ENCODE measurements at places on chromosomes 5 and 9.

- DNase-seq: no peak
Measured at GRCh38 chr5:38384396-38384795, 126.0 kb downstream of the EGFLAM start.

GRCh38 chr5:109411627-109412026, 1.9 kb upstream of the PJA2 start:
- DNase-seq: no peak

DNA sequence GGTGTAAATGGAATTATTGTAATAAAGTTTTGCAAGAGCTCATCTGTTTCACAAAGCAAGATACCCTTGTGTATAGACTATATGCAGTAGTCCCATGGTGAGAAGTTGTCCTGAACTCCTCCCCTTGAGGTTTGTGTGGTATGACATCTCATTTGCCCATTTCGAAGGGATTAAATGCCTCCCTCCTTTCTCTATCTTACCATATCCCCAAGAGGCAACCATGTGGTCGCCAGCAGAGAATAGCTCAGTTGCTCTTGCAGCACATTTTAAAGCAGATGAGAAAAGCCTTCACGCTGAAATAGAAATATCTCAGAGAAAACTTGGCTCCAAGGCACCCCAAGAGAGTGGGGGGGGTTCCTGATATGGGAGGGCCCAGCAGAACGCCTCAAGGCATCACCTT, 4.6 kb downstream of the SEMA6A start:
- no peak for DNase-seq

DNA sequence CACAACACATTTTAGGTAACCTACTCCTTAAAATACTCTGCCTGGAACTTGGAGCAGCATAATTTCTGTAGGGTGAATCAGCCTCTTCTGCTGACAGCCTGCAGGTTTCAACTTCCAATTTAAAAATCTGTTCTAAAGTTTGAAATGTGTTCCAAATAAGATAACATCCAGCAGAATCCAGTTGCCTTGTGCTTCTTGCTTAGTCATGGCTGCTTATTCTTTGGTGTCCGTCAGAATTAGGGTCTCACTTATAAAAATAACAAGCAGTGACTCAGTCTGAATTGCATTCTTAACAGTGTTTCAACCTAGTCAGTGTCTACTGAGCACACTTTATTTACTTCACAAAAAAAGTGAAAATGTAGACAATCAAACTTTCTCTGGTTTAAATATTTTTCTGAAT, 3.7 kb downstream of the CDH6 start:
- no peak for DNase-seq

DNA sequence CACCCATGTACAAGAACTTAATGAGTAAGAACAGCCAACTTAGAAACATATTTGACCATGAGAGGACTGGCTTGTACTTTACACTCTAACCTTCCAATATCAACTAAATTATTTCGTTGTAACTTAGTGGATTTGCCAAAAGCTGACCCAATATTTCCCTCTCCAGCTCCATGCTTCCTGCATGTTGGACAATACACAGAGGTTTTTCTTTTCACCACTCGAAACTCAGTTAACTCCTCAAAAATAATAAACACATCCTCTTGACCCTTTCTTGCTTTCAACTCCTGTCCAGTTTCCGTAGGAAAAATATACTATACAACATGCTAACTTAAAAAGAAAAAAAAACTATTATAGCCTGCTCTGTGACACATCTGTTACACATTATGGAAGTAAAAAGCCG, 188.9 kb downstream of the MPDZ start:
- no peak for DNase-seq

DNA sequence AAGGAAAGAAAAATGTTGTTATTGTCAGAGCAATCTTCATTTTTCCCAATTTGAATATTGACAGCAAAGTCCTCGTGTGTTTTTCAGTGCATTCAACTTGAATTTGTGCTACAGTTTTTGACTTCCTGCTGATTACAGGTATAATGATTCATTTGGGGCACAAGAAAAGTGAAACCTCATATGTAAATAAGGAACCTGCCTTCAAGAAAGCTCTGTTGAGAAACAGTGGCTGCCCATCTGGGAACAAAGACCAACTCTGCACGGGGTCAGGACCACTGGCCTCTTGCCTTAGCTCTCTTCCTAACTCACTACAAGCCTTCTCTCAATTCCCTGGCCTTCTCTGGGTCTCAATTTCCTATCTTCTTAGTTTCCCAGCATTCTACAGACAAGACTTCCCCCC, 21.0 kb downstream of the TIMD4 start:
- DNase-seq: no peak

GRCh38 chr9:90393365-90394152, 249.1 kb downstream of the DIRAS2 start:
- DNase-seq: no peak

GRCh38 chr5:55600086-55600485, 65.3 kb upstream of the PLPP1 start:
- DNase-seq: no peak

GRCh38 chr9:130526854-130527650, 52.3 kb upstream of the FUBP3 start:
- no peak for DNase-seq

DNA sequence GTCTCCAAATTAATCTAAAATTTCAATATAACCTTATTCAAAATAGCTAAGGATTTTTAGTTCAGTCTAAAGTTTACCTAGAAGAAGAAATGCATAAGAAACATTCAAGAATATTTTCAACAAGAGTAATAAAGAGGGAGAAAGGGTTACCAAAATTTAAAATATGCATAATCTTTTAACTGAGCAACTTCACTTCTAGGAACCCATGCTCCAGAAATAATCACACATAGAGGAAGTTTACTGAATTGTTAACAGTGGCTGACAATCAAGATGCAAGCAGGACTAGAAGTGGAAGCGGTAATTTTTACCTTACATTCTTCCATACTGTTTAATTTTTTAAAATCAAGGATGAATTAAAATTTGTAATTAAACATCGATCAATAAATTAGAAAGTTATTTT, 1.9 kb downstream of the PJA2 start:
- no peak for DNase-seq

DNA sequence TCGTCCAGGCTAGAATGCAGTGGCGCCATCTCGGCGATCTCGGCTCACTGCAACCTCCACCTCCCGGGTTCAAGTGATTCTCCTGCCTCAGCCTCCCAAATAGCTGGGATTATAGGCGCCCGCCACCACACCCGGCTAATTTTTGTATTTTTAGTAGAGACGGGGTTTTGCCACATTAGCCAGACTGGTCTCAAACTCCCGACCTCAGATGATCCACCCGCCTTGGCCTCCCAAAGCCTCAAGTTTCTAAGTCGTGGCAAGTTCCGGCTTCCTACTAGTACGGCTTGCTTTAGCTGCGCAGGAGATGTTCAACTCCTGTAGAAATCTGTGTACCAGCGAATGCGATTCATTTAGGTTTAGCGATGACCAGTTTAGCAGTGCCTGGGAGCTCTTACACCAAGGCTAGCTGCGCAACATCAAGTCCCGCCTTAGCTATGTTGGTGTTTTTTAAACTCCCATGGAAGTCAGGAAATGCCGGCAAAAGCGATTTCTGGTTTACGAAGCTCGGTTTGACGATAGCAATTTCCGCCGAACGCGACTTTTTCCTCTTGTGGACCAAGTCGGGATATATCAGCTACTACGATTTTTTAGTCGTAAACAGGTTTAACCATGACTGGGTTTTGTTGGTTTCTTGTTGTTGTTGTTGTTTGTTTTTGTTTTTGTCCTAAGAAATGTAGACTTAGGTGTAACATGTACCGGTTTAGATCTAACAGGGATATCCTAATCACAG, 46.4 kb downstream of the ANXA2R start:
- DNase-seq: peak; percentile 41

DNA sequence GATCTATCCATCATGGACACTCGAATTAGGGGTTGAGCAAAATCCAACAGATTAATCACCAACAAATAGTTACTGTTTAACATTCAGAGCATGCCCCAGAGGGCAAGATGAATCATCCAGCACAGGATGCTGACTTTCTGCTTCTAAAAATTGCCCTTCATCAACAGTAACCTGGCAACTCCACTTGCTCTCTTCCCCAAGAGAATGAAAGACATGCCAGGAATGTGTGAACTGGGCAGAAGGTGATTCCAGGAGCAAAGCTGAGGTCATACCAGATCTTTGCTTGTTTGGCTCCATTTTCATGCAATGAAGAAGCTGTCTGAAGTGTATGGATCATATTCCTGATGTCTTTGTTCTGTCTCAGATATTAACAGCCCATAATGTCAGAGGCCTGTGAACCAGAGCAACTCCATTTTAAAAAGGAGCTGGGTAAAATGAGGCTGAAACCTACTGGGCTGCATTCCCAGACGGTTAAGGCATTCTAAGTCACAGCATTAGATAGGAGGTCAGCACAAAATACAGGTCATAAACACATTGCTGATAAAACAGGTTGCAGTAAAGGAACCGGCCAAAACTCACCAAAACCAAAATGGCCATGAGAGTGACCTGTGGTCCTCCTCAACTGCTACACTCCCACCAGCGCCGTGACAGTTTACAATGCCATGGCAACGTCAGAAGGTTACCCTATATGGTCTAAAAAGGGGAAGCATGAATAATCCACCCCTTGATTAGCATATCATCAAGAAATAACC, 2.5 kb upstream of the ZNF367 start:
- DNase-seq: no peak

DNA sequence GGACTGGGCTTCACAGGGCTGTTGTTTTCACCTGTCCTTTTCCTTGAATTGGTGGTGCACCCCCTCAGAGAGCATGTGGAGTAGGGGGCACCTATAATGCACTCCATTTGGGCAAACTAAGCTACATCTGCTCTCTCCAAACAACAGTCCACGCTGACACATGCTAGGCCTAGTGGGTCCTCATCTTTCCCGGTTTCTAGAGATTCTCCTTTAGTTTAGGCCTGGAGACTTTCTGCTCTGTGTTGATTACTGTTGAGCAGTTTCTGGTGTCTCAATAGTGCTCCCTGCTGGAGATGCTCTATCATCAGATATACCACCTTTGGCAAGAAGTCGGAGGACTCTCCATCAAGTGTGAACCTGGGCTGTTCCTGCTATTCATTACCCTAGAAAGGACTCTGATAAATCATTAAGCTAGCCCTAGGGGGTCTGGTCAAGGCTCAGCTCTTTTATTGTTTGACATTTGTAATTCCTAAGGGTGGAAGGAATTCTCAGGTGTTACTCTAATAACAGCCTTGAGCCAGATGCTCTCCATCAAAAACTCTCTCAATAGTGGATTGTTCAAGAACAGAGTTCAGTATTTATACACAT, 64.0 kb upstream of the FYB1 start:
- DNase-seq: peak; percentile 54

DNA sequence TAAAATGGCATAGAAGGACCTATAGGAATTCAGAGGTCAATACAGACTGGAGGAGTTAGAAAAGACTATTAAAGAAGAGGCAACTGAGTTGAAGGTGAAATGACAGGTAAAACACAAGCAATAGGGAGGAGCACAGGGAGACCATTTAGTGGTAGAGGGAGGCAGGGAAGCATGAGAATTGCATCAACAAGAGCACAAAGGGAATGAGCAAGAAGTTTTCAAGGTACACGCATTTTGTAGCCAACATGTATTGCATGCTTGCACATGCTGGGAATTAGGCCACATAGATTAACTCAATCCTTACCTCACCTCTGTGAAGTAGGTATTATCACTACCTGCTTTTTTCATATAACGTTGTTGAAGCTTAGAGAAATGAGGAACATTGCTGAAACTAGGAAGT, 42.3 kb downstream of the PLPP1 start:
- DNase-seq: no peak

DNA sequence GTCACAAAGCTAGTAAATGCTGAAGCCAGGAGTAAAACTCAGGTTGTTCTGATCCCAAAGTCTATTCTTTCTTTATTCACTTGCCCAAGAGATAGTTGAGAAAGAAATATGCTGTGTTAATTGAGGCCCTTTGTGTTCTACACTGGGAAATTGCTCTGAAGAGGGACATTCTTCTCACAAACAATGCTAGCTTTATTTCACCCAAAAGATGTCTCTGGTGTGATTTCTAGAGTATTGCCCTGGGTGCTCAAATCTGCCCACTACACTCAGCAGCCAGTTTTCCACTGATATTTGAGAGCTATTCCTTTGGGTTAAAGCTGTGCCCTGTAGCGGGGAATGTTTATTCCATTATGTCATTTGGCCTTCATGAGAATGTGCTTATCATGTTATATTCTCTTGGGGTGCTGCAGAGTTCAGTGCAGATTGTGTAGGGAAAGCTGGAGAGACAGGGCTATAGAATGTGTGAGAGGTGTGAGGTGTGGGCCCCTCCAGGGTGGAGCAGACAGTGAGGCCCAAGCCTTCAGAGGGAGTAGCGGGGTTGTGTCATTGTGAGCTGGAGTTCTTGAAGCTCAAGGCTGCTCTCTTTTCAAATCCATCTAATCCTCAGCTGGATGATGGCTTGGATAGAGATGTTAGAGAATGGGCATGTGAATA, 21.0 kb upstream of the C5orf63 start:
- no peak for DNase-seq

GRCh38 chr5:116574367-116575325, at the start of gene SEMA6A:
Gene SEMA6A, minus strand, starts transcription at chr5:116574823. Its CDS starts 69,879 bp downstream, at chr5:116504944.
- DNase-seq: peak; percentile 59

DNA sequence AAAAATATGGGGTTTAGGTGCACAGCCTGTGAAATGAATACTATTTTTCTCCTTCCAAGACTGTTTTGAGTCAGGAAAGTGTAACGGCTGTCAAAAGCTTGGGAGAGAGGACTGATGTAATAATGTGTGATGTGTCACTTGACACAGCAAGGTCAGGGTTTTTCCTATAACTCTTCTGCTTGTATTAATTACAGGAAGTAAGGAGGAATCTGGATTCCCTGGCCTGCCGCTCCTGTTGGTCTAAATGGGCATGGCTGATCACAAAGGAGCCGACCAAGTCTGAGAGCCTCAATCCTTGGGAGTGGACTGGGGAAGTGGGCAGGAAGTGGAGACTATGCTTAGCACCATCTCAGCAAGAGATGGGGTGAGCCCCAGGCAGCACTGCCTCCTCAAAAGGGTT, 16.7 kb upstream of the SLC28A3 start:
- no peak for DNase-seq

DNA sequence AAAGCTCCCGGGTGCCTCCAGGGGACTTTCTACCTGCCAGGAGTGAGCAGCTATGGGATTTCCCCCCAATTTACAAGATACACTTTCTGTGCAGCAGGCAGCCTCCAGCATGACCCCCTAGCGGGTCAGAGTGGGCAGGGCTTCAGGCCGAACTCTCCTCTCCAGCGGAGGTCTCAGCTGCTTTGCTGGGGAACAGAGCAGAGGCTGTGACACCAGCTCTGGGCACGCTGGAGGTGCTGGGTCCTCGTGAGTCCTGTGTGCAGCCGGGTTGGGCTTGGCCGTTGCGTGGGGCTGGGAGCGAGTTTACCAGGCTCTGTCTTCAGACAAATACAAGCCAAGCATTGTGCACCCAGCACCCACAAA, 2.9 kb downstream of the NRARP start:
- DNase-seq: no peak

- DNase-seq: no peak
Measured at GRCh38 chr9:32899181-32899580, 102.2 kb downstream of the APTX start.
